ENCODE measurements at places on chromosomes 1 and 21.
A peak's percentile ranks its signal among the peaks of the same experiment; 100 is the strongest.

GRCh38 chr1:174314433-174314832 lies 133.3 kb upstream of the GPR52 start:
- no peak for DNase-seq

- no peak for DNase-seq
Observed at GRCh38 chr1:41456847-41457540, 27.5 kb downstream of the EDN2 start.

GRCh38 chr1:235974616-235975015 lies 90.3 kb downstream of the NID1 start:
- DNase-seq: no peak

DNA sequence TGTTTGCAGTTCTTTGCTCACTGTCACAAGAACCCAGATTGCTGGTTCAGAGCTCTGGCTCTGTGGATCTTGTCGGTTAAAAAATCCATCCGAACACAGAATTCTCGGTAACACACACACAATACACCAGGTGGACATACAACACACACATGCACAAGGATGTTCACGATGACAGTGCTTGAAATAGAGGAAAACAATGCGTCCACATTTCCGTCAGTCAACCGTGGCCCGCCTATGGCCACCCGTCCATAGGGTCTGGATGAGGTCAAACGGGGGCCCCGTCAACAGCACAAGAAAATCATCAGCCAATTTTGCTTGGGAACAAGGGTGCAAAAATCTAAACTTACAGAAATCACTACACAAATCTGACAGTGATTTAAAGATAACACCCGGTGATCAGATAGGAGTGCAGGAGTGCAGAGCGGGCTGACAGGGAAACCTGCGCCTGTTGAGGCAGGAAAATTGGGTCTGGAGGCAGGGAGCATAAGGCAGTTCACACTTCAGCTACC lies 50.4 kb upstream of the SLC19A1 start:
- no peak for DNase-seq

- DNase-seq: no peak
Observed at GRCh38 chr1:19533626-19534025, 48.3 kb upstream of the CAPZB start.

DNA sequence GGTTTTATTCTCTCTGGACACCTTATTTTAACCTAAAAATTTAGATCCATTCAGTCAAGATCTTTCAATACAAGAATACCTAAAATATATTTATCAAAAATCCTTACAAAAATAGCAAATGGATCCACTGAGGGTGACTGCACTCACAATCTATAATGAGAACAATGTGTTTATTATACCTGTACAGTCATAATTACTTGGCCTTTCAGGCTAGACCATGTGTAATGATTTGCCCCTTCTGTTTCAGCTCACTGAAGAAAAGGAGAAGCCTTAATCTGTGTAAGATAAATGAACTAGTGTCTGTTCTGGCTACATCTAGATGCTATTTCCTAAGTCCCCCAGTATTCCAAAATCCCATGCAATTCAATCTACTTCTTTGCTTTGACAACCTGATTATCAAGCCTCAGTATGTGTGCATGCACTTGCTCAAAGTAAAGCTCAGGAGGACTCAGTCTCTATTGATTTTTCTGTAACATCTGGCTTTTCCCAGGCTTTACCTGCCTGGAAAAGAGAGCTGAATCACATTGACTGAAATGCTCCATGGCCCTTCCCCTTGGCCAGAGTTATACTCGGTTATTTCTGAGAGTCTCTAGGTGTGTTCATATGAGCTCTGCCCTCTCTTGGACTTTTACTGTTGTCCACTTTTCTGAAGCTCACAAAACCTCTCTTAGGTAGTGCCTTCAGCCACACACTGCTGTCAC lies 27.6 kb downstream of the CRP start:
- no peak for DNase-seq

DNA sequence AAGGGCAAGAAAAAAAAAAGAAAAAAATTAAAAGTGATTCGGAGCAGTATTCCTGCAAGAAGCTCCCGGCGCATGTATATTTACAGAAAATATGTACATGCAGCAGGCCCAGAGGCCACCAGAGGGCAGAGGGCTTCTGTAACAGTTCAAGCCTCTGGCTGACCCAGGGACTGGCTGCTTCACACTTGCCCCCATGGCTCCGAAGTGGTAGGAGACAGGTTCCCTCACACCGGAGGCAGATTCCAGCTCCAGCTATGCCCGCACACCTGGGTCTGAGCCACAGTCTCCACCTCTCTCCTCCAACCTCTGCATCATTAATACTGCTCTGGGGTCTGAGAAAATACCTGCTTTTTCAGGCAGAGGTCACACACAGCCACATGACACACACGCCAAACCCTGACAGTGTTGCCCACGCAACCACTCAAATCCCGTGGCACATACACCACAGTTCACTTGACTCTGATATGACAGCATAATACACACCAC lies 2.2 kb upstream of the ARHGAP30 start:
- DNase-seq: no peak

GRCh38 chr1:13507075-13507474 lies 6.7 kb downstream of the LRRC38 start:
- DNase-seq: no peak

- DNase-seq: no peak
Observed at GRCh38 chr1:78070758-78071157, 25.0 kb downstream of the GIPC2 start.

DNA sequence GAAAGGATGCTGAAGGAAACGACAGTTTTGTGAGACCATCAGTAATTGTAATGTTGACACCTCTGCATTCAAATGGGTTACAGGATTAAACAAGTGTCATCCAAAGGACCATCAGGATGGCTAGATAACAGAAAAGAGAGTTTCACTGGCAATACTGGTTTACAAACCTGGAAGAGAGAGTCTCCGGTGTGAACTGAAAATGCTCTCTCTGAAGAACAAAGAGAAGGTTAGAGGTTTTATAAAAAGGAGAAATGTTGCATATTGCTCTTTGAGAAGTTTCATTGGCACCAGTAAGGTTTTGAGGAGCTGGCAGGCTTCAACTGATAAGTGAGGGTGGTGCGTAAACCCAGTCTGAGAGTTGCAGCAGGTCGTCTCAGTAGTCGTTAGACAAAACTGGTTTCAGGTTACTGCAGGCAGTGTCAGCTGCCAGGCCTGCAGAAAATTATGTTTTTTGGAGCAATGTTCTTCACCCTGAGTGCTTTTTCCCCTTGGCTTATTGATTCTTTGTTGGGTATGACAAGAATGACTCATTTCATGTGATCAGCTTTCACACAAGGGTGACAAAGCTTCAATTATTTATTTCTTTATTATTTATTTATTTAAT lies 42.2 kb downstream of the KCNK1 start:
- DNase-seq: peak; percentile 33

- no peak for DNase-seq
Observed at GRCh38 chr1:17369466-17369865, 2.5 kb upstream of the PADI6 start.

GRCh38 chr1:167544447-167545093 lies 9.0 kb downstream of the CREG1 start:
- no peak for DNase-seq

GRCh38 chr1:42186152-42186551 lies 21.6 kb upstream of the GUCA2A start:
- DNase-seq: no peak

DNA sequence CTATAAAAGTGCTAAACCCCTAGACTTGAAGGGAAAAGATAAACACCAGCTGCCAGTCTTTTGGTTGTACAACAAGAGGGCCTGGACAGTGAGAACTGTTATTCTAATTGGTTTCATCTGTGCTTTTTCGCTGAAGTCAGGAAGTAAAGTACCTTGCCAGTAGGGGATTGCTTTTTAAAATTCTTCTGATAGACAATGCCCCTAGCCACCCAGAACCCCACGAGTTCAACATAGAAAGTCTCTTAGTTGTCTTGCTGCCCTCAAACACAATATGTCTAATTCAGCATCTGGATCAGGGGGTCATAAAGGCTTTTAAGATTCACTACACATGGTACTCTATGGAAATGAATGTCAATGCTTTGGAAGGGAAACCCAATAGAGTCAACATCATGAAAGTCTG lies 289.2 kb downstream of the TBX15 start:
- DNase-seq: no peak

DNA sequence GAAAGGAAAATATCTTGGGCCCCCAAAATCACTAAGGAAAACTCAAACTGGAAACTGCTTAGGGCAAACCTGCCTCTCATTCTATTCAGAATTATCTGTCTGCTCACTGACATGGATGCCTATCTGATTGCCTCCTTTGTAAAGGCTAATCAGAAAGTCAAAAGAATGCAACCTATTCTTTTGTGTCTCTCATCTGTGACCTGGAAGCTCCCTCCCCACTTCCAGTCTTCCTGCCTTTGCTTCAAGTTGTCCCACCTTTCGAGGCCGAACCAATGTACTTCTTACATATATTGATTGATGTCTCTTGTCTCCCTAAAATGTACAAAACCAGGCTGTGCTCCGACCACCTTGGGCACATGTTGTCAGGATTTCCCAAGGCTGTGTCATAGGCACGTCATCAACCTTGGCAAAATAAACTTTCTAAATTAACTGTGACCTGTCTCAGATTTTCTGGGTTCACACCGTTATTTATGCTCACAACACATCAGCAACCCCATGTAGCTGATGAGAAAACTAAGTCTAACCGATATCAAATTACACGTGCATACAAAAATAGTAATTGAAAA lies 302.3 kb upstream of the NRIP1 start:
- DNase-seq: no peak

GRCh38 chr1:84366786-84367185 lies 31.5 kb upstream of the DNASE2B start:
- no peak for DNase-seq

DNA sequence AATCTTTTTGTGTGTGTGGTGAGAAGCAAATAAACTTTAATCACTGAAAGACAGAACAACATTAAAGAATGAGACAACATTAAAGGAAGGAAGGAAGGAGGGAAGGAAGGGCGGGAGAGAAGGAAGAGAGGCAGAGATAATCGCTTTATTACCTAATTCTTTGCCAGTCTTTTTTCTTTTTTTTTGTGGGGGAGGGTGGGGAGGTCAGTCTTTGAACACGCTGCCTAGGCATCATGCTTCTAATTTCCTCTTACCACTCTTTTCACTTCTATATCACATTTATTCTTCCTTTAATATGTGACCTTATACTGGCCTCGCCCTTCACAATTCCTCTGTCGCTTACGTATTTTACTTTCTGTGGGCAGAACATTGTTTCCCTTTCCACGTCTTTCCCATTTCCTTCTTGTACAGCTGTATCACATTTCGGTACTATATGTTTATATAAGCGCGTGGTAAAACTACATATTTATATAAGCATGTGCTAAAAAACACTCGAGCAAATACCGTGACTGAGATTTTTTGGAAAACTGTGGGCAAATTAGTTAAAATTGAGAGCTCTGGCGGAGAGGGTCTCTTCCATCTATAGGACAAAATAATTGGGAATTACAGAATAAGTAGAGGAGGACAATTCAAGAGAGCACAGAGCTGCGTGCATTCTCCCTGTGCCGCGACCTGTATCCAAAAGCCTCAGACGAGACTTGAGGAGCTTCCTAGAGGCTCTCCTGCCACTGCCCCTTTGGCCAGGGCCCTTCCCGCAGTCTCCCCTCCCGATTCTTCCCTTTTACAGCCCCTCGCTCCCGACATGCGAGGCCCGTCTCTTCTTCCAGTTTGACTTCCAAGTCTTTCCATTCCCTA lies 823 bp upstream of the PRKAA2 start:
- peak; percentile 14 for DNase-seq

- DNase-seq: no peak
Observed at GRCh38 chr1:231107600-231108326, 54.1 kb upstream of the TRIM67 start.

DNA sequence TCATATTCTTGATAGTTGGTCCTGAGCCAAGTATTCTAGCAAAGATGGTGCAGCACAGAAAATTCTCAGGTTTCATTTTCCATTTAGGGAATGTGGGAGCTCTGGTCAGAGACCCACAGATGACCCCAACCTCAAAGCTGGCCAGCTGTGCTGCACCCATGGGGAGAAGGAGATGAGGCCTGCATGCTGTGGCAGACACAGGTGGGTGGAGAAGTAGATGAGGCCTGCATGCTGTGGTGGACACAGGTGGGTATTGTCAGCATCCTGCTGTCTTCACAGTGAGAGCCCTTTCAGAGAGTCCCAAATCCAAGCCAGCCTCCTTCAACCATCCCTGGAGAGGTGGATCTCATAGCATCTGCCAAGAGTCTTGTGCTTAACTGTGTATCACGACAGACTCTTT lies 77.7 kb downstream of the DSCAM start:
- no peak for DNase-seq

GRCh38 chr1:174682419-174683008 lies 234.8 kb downstream of the GPR52 start:
- DNase-seq: no peak

GRCh38 chr1:63049135-63049534 lies 265.2 kb downstream of the ATG4C start:
- no peak for DNase-seq

DNA sequence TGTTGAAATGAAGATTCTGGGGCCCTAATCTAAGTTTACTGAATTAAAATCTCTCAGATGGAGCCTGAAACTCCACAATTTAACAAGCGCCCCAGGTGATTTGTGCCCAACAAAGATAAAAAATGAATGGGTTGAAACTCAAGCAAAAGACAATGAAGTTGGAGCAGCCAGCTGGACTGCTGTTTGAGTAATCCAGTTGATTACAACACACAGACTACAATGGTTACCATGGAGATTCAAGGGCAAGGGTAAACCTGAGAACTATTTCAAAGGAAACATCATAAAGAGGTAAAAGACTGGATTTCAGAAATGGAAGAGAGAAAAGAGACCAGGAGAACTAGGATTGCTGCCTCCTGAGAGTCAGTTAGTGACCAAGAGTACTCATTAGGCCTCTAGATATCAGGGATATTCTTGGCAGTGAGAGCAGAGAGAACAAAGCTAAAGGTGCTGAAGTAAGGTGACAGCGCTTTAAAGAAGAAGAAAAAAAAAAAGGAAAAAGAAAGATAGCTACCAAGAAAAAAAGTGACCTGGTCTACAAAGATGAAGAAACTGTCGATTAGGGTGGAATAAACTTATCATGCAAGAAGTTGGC lies 44.5 kb downstream of the LRRC53 start:
- DNase-seq: no peak

- no peak for DNase-seq
Observed at GRCh38 chr21:40633048-40633447, 213.9 kb downstream of the DSCAM start.

GRCh38 chr21:29947119-29947518 lies 7.3 kb upstream of the GRIK1 start:
- no peak for DNase-seq

DNA sequence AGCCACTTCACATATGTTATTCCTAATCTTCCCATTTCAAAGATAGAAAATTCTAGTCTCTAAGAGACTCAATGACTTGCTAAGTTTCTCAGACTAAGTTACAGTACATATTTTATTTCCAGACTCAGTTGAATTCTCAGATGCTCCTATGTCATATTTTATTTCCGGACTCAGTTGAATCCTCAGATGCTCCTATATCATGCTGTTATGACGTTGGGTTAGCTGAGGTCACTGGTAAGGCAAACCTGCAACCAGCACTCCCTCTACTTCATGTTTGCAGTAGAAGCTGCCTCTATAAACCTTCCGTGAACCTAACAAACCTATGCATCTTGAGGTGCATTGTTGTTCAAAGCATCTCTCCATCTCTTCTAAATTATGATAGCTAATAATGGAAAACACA lies 187.1 kb upstream of the SGIP1 start:
- DNase-seq: no peak

GRCh38 chr1:1219341-1219740 lies 5.4 kb upstream of the TNFRSF4 start:
- DNase-seq: no peak
